Naive thymus-derived CD4-positive, alpha-beta T cell (primary cell): ENCODE measurements at places on chromosomes 16 and 17.

DNA sequence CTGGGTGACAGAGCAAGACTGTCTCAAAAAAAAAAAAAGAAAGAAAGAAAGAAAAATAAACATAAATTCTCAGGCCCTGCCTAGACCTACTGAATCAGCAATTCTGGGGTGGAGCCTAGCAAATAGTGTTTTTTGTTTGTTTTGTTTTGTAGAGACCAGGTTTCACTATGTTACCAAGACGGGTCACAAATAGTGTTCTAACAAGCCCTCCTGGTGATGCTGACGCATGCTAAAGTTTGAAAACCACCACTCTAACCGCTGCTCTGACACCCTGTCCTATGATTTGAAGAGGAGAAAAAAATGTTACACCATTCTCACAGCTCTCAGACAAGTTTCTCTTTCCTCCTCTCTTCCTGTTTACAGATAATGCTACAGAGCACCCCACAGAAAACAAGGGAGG lies 1.5 kb downstream of the MRPL10 start:
- H3K36me3 ChIP-seq, result peaks cover 9% of the 10 kb centered on the region
- H3K4me1 ChIP-seq, result peaks cover 29% of the 10 kb centered on the region
- no peaks in the 10 kb centered on the region for H3K27me3 ChIP-seq
- H3K27ac ChIP-seq, result no peak overlapping the region
- H3K4me3 ChIP-seq, result peak overlapping the region; percentile 99

- peak overlapping the region; percentile 25 for H3K4me3 ChIP-seq
- no peaks in the 10 kb centered on the region for H3K27me3 ChIP-seq
- no peak for DNase-seq
- H3K27ac ChIP-seq, result peak overlapping the region; percentile 60
These were observed 21.1 kb downstream of the RARA start for GRCh38 chr17:40329839-40330794.

DNA sequence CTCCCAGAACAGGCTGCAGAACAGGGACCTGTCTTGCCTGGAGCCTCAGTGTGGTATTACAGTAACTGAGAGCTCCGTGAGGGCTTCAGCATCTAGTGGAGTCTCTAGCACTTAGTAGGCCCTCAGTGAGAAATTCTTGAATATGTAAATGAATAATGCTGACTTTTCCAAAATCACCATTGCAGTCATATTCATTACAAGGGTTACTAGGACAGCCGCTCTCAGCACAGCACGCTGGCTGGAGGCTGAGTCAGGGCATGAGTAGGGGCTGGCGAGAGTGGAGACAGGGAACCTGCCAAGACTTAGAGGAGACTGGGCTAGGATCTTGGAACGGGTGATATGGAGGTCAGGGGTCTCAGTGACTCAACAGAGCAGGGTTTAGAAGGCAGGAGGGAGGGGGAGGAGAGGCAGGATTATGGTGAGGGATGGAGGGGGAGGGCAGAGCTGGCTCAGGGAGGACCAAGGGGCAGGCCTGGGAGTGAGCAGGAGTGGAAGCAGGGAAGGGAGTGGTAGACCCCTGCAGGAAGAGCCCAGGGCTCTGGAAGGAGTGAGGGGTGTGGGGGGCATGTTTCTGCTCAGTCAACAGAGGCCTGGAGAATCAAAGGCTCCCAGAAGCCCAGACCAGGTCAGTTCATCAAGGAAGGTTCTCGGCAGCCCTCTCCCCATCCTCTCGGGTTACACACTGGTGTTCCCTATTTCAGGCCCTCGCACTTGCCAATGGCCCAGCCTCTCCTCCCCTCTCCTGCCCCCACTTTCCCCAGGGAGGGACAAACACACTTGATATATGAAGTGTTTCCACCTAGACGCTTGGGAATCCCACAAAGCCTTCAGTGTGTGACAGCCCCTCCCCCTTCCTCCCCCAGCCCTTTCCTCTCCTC lies 42.3 kb downstream of the FZD2 start:
- no peak overlapping the region for H3K4me3 ChIP-seq
- H3K36me3 ChIP-seq, result no peaks in the 10 kb centered on the region
- no peak overlapping the region for H3K27ac ChIP-seq
- no peaks in the 10 kb centered on the region for H3K27me3 ChIP-seq

GRCh38 chr17:77429969-77430752 lies 289.4 kb downstream of the SEC14L1 start:
- H3K36me3 ChIP-seq, result no peaks in the 10 kb centered on the region
- peaks cover 68% of the 10 kb centered on the region for H3K4me1 ChIP-seq
- H3K27ac ChIP-seq, result peak overlapping the region; percentile 64
- H3K27me3 ChIP-seq, result no peaks in the 10 kb centered on the region
- no peak overlapping the region for H3K4me3 ChIP-seq

DNA sequence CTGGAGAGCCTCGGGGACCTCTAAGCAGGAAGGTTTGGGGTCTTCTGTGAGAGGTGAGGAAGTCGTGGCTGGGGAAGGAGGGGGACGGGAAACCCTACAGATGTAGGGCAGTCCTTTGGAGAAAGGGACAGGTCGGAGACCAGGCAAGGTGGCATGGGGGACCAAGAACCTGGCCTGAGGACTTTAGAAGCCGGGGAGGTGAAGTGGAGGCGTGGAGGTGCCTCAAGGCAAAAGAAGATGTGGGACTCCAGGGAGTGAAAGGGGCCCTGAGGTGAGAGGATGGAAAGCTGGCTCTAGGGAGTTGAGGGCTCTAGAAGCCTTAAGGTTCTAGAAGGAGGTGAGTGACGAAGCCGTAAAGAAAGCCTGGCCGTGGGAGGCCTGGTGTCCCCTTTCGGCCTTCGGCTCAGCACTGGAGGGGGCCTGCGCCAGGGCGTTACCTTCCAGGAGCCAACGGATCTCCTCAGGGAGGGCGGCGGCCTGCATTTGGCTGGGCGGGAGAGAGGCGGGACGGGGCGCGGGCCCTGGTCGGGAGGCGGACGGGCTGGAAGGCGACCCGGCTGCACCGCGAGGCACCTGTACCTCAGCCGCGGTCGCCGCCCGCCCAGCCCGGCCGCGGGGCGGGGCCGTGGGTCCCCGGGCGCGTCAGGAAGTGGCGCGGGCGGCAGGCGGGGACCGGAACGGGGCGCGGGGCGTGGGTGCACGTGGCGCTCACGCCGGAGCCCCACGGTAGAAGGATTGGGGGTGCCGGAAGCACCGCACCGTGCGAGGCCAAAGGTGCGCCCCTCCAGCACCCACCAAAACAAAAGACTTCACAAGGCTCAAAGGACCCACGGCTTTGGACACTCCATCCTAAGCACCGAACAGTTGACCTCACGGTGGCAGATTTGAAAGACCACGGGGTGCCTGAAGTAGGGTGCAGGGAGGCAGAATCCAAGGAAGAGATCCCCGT lies at the start of gene SKAP1:
SKAP1 (minus strand) TSS at position 577 of the 949 bp plus-strand sequence.
- DNase-seq, result peak; percentile 55
- peaks cover 7% of the 10 kb centered on the region for H3K36me3 ChIP-seq
- peak within 1 kb of the TSS; percentile 97 for H3K27ac ChIP-seq
- peaks cover 58% of the 10 kb centered on the region for H3K4me1 ChIP-seq

DNA sequence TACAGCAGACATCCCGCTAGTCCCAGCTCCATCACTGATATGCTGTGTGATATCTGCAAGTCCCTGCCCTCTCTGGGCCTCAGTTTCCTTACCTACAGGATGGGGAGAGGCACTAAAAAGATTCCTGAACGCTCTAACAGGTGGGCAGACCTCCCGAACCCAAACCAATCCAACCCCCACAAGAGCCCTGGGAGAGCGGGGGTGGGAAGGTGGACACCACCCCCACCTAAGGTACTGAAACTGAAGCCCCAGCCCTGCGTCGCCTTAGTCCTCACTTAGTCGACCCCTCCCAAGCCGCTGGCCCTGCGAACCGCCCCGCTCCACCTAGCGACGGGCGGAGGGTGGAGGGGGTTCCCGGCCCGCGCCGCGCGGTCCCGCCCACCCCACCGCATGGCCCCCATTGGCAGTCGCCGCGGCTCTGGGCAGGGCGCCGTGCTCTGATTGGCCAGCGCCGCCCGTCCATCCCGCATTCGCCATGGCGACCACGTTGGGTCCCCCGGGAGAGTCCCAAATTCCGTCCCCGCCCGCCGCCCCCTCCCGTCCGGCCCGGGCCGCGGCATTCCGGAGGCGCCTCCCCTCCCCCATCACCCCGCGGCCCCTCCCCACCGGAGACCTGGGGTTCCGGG lies 578 bp downstream of the CCDC102A start:
- H3K27ac ChIP-seq, result peak overlapping the region; percentile 93
- peaks cover 60% of the 10 kb centered on the region for H3K4me1 ChIP-seq

DNA sequence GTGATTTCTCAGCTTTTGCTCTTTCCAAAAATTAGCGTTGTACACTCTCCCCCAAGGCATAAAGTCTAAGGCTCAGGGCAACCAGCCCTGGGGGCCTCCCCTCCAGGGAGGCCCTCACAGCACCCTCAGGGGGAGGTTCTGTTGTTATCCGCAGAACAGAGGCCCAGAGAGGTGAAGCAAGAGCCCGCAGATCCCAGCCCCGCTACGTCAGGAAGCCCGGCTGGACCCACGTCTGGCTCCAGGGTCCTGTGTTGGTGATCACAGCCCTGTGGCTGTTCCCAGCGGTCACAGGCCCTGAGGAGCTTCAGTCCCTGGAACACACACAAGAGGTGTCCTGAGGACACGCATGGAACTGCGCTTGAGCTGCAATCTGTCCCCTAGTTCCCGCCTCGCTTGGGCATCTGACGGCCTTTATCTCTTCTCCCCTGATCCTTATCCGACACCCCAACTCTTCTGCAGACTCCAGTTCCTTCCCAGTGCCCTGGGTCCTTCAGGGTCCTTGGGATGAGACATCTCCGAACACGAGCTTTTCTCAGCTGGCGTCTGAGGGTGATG lies 1.1 kb upstream of the ZG16B start:
- no peak overlapping the region for H3K27ac ChIP-seq
- H3K4me1 ChIP-seq, result no peaks in the 10 kb centered on the region
- H3K4me3 ChIP-seq, result no peak overlapping the region
- DNase-seq, result no peak
- no peaks in the 10 kb centered on the region for H3K36me3 ChIP-seq
- H3K27me3 ChIP-seq, result no peaks in the 10 kb centered on the region
